NCI-H774 (cell line): ENCODE measurements at places on chromosomes 5 and 9.

- no peak for DNase-seq
Observed at GRCh38 chr9:32172256-32172655, 212.2 kb upstream of the ACO1 start.

GRCh38 chr9:28503573-28503972, 930.3 kb upstream of the C9orf72 start:
- no peak for DNase-seq

DNA sequence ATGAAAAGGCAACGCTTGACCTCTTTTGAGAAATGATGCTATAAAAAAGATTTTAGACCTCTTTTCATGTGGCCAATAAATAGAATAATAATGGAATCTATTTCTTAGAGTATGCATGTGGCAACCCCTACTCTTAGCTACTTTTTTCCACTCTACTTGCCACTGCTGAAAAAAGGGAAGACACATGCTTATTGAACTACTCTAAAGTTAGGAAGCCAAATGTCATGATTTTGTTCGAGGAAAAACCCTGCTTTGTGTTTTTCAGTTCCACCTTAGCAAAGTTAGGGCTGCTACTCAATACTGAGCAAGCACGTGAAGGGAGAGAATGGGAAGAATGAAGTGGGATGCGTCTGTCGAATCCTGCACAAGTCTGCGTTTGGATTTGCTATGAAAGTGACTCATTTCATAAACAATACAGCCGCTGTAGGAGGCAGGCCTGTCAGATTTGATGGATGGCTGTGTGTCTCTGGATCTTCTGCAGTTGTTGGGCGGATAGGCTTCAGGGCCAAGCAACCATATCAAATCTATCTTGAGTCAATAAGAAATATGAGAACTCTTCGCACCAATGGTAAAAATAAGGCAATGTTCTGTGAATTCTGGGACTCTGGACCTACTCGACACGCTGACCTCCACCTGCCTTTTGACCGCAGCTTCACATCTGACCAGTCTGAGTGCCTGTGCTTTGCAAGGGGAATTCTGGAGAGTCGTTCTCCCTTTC, 333.6 kb downstream of the PIK3R1 start:
- DNase-seq: no peak

- peak; percentile 8 for DNase-seq
Observed at GRCh38 chr9:112404508-112404932, 24.6 kb downstream of the HSDL2 start.

DNA sequence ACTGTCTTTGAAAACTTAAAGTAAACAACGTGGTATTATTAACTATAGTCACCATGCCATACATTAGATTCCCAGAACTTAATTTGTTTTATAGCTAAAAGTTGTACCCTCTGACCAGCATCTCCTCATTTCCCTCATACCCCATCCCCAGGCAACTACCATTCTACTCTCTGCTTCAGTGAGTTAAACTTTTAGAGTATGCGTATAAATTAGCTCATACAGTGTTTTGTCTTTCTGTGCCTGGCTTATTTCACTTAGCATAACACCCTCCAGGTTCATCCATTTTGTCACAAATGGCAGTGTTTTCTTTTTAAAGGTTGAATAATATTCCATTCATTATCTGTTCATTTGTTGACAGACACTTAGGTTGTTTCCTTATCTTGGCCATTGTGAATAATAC, 14.2 kb downstream of the COMMD10 start:
- DNase-seq: no peak

GRCh38 chr9:88988796-88989641, 2.2 kb upstream of the S1PR3 start:
- no peak for DNase-seq

DNA sequence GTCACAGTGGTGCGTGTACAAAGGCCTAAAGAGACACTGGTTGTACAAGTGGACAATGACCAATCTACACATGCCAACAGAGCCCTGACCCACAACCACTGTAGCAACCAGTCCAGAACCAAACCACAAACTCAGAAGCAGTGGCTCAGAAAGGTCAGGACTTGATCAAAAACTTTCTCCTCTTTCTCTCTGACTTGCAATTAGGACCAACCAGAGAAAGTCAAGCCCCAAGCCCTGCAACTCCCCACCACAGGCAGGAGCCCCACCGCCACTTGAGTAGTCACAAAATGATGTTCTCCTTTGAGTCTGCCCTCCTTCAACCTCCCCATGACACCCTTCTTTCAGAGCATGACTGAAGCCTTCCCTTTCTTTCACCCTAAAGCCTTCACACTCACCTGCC, 291.8 kb downstream of the CDH10 start:
- no peak for DNase-seq

GRCh38 chr9:132798817-132799790, 79.0 kb downstream of the AK8 start:
- DNase-seq: peak; percentile 20

- DNase-seq: no peak
Observed at GRCh38 chr5:61649231-61649630, 317.2 kb downstream of the ZSWIM6 start.

- no peak for DNase-seq
Observed at GRCh38 chr5:23864786-23865185, 357.4 kb downstream of the PRDM9 start.

- no peak for DNase-seq
Observed at GRCh38 chr9:101418518-101419430, 16.8 kb downstream of the ALDOB start.

DNA sequence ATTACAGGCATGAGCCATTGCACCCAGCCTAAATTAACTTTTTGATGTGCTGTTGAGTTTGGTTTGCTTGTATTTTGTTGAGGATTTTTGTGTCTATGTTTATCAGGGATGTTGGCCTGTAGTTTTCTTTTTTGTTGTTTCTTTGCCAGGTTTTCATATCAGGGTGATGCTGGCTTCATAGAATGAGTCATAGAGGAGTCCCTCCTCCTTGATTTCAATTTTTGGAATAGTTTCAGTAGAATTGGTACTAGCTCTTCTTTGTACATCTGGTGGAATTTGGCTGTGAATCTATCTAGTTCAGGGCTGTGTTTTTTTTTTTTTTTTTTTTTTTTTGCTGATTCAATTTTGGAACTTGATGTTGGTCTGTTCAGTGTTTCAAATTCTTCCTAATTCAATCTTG, 1164.3 kb upstream of the DMAC1 start:
- no peak for DNase-seq

GRCh38 chr5:177040814-177041420, 18.4 kb downstream of the ZNF346 start:
- DNase-seq: no peak

DNA sequence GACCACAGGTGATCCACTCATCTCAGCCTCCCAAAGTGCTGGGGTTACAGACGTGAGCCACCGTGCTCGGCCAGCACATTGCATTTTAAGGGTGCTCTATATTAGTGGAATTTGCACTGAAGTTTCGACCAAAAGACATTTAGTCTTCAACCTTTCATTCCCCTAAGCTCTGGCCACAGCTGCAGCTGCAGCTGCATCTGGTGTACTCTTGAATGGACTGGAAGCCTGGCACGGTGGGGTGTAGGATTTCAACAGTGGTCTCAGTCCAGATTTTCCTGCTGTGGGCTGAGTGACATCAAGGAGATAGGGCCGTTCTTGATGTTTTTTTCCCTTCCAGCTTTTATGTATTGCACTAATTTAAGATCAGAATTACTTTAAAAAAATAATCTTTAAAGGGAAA, 255.2 kb downstream of the PDZD2 start:
- DNase-seq: no peak

DNA sequence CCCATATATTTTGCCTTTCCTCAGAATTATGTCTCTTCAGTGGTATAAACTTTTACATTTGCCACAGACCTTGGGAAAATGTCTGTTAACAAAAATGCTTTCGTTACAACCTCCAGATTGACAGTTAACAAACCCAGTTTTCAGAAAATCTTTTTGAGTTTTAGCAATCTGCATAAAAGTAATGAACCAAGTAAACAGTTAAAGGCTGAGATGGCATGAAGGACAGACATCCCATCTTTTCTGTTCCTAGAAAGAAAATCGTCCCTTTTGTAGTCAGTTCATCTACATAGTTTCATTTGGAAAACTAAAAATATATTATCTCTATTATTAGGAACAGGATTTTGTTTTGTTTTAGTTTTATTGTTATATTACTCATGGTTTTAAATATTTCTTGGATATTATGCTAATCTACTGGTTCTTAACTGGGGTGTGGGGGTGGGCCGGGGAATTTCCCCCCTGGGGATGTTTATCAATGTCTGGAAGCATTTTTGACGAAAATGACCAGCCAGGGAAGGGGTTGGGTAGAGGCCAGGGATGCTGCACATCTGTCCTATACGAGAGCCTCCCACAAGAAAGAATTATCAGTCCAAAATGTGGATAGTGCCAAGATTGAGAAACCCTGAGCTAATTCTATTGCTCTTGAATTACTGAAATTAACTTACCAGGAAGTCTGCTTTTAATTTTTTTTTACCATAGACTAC, 11.9 kb downstream of the FYB1 start:
- DNase-seq: no peak

DNA sequence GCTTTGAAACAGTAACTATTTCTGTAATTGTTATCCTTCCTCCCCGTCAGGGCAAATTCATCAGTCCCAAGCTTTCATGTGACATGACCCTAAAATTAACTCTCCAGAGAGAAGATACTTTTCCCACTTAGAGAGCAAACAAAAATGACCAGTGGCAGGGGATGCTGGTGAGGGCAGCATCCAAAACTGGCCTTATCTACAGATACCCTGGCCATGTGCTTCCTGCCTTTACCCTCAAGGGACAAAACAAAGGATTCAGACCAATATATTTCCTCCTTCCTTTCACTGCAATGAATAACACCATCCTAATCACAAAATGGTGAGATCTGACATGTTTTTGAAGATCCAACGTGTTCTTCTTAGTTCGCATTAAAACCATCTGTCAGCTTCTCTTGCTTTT, 267.2 kb downstream of the MAN2A1 start:
- no peak for DNase-seq

- no peak for DNase-seq
Observed at GRCh38 chr9:129333617-129334104, 155.6 kb upstream of the IER5L start.

DNA sequence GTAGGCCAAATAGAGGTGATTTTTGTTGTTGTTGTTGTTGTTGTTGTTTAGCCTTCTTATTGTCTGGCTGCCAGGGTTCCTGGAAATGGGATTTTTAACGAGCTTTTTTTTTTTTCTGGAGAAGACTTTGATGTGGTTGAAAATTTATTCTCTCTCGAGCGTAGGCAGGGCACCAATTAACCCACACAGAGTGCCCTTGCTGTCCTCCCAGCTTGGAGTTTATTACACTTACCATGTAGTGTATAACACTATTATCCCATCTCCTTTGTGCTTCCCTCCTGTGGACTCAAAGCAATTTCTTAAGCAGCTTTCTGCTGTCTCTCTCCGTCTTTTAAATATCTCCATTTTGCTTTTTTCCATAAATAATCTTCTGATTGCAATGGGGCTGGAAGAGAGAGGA, 57.4 kb downstream of the OR2K2 start:
- no peak for DNase-seq

DNA sequence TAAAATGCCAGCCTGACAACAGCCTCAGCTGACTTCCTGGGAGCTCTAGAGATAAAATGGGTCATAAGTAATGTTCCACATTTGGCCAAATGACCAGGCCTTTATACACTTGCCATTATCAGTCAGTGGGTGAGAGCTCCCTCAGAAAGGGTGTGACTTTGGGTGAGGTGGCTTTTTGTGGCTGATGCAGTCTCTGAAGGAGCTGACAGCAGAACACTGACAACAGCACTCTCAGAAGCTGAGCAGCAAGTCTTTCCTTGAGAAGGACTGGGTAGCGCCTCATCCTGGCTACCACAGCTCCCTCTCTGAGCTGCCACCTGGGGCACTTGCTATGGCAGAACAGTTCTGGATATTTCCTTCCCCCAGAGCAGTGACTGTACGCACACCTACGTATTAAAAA, 22.0 kb upstream of the GNAQ start:
- DNase-seq: no peak

- DNase-seq: no peak
Observed at GRCh38 chr9:125521462-125522327, 185.3 kb downstream of the MAPKAP1 start.

- DNase-seq: no peak
Observed at GRCh38 chr9:81671880-81672280, 17.5 kb downstream of the TLE1 start.

DNA sequence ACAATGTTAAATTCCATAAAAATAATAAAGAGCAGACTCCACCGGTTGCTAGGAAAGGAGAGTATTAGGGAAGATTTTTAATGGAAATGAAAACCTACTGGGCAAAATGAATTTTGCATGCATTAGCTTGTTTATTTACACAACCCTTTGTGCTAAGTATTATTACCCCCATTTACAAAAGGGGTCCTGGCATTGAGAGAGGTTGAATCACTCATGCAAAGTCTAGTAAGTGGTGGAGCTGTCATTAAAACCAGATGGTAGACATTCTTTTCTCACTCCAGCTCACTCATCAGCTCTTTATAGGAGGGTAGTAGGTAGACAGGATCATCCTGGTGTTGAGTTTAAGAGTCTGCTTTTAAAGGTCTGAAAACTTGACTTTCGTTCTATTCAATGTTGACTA, 395.1 kb downstream of the PLK2 start:
- DNase-seq: no peak

- DNase-seq: no peak
Observed at GRCh38 chr5:147552897-147553296, 43.0 kb upstream of the DPYSL3 start.

DNA sequence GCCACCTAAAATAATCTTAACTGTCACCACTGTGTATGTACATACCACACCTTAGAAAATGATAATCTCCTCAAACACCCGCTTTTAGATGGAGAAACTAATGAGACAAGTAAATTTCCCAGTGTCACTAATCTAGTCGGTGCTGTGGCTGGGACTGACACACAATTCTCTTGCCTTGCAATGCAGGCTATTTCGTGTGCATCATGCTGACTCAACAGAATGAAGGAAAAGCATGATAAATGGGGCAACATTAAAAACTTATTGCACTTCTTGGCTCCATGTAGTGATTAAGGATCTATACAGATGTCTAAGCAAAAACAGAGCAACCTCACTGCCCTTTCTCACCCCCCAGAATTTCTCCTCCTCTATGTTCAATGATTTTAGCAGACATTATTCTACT, 677.9 kb downstream of the DTWD2 start:
- DNase-seq: no peak

DNA sequence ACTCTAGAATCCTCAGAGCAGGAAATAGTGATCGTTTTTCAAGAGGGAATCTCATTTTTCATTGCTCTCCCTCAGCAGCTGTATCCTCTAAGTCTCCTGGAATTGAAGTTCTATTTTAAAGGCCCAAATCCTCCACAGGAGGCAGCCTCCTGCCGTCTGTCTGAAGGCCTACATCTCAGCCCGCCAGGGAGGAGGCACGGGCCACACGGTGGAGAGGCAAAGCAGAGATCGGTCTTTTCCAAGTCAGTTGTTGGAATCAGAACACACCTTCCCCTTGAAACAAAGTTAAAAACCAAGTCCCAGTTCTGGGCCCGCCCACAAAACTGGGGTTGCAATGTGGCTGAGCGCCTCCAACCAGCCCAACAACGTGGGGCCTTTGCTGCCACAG, 68.7 kb downstream of the RAPGEF1 start:
- DNase-seq: no peak

- DNase-seq: no peak
Observed at GRCh38 chr9:136726631-136727191, 14.3 kb downstream of the DIPK1B start.

- DNase-seq: no peak
Observed at GRCh38 chr5:152592416-152592815, 187.3 kb upstream of the NMUR2 start.
